Activated CD8-positive, alpha-beta T cell treated with anti-CD3 and anti-CD28 coated beads for 36 hours (primary cell): ENCODE measurements at places on chromosomes 3 and 15. TPM values are rescaled to one million over a fixed set of nuclear protein-coding genes. Genes with fewer than 3 reads are reported as not detected.

Gene MFGE8
- 29.0 TPM for total RNA-seq

Gene CNTN3
- total RNA-seq = not detected

DNA sequence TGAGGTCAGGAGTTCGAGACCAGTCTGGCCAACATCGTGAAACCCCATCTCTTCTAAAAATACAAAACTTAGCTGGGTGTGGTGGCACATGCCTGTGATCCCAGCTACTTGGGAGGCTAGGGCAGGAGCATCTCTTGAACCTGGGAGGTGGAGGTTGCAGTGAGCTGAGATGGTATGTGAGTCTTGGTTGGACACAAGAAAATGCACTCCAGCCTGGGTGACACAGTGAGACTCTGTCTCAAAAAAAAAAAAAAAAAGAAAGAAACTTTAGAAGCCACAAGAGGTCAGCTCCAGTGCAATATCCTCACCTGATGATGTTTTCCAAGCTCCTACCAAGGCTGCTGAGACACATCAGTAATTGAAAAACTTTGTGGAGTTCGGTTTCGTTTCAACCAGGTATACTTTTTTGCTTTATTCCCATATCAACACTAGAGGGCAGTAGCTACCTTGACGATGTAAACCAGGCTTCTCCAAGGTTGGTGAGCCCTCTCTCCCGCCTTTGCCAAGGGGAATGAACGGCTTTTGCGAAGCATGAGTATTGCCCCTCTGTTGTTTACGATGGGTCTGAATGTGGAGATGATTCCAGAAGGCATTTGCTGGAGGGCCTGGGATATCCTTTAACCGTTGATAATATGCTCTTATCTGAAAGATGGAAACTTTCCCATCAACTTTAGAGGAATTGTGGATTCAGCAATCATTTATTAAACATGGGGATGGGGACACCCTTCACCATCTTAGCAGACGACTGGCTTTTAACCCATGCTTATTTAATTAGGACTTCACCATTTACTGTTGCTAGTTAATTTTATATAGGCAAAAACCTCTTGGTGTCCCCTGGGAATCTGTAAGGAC, 202.8 kb downstream of the SV2B start:
- DNase-seq = no peak

GRCh38 chr3:146972726-146973125, 367.6 kb upstream of the PLSCR5 start:
- no peak for DNase-seq

DNA sequence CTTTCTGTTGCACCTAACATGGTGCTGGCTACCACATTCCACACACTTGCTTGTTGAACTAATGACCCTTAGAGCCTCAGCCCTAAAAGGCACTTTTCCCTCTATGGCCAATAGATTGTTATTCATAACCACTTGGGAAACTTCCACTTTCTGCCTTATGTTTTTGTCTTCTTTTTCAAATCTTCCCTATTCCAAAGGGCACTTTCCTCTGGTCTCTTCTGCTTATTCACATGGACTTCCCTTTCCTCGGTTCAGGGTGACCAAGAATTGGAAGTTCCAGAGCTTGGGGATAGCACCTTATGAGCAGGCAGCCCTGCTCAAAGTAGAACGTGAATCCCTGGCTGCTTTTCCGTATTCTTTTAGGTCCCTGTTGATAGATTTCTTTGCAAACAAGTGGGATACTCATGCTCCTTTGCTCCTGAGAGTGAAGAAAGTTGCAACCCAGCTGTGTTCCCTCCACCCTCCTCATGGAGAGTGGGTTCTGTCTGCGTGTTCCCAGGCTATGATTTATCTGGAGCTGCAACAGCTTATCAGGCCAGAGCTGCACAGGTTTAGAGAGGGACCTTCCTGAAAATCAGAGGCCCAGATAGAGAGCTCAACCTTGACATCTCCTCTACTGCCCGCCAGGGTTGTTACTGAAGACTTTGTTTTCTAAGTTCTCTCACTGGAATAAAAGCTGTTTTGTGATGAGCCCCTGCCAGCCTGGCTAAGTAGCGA, 58.8 kb upstream of the MYZAP start:
- no peak for DNase-seq
